Activated naive CD4-positive, alpha-beta T cell treated with anti-CD3 and anti-CD28 coated beads, Interleukin-2, amount 50 U/mL, for 16 hours (primary cell): ENCODE measurements at places on chromosomes 7 and 10.

GRCh38 chr10:77925795-77926565 is 575 bp downstream of the DLG5 start:
- no peak for DNase-seq

DNA sequence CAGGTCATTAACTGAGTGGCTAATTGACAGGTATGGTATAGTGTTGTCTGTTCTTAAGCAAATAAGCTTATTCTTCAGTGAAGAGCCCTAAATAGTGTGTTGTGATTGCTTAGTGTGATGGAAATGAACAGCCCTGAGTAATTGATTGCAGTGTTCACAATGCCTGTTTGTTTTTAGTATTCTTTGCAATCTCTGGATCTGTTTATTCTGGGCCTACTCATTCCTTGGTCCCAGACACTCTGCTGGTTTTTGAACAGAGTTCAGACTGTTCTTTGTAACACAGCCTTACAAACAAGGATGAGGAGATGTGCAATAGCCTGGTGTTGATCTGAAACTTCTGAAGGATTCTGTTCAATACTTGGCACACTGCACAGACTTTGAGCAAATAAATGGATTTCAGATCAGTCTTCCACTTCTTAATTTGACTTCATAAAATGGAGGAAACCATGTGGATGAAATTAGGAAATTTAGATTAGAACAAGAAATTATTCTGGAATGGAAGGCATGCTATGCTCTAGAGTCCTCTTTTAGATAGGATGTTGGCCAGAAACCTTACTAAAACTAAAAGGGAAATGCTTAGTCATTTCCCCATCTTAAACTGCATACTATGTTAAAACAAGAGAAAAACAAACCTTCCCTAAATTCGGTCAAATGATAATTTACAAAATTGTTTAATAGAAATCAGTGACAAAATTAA is 444.2 kb upstream of the SEMA3D start:
- no peak for DNase-seq

- DNase-seq, result no peak
Observed at GRCh38 chr7:123748171-123748733, 551 bp downstream of the WASL start.

GRCh38 chr10:103712146-103712545 is 143.2 kb downstream of the SH3PXD2A start:
- DNase-seq, result no peak

DNA sequence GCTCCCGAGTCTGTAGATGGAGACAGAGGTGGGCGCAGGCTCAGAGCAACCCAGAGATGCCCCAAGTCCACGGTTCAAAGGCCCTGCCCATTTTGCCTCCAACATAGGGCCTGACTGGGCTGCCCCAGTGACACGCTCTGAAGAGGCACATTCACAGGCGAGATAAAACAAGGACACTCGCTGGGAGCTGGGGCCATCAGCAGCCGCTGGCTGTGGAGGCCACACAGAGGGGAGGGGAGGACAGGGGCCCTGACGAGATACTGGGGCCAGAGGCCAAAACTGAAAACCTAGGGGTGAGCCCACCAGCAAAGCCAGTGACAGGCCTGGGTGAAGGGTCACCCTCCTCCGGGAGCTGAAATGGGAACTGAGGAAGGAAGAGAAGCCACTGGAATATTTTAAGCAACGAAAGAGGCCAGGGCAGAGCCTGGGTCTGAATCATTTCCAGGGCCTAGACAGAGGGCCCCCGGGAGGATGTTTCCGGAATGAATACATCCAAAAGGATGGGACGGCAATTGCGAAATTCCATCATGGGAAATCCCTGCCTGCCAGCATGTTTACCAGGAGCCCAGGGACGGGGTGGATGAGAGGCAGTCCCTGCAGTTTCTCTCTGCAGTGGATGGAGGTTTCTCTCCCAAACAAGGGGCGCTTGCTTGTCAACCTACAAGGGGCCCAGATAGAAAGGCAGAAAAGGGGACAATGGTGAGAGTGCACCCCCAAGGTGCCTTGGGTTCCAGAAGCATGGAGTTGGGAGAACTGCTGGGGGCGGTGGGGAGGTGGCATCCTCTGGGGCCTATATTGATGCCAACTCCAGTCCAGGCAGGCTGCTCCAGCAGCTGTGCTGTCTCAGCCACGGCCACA is 29.0 kb upstream of the HSPA12A start:
- no peak for DNase-seq

DNA sequence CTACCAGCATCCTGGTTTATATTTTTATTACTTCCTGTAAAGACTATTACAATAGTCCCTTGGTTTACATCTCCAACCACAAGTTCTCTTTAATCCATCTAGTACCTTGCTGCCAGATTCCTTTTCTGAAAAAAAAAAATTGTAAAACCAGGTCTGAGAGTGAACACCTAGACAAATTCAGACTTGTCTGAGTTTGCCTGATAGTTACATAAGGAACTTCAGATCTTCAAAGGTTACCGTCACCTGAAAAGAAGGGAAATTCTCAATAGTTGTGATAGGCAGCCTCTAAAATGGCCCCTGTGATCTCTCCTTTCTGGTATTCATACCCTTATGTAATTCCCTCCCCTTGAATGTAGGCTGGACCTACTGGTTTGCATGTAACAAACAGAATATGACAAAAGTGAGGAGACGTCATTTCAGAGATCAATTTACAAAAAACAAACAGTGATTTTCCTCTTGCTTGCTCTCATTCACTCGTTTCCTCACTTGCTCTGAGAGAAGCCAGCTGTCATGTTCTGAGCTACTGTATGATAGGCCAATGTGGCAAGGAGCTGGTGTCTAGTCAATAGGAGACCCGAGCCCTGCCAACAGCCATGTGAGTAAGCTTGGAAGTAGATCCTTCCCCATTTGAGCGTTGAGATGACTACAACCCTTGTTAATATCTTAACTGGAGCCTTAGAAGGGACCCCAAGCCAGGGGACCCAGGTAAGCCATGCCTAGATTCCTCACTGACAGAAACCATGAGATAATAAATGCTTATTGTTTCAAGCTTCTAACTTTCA is 110.9 kb upstream of the LSM8 start:
- DNase-seq, result no peak

- no peak for DNase-seq
Observed at GRCh38 chr7:28606421-28606820, 194.1 kb downstream of the CREB5 start.

- no peak for DNase-seq
Observed at GRCh38 chr7:158404031-158404761, 183.4 kb downstream of the PTPRN2 start.
